Heart left ventricle (tissue), 16 donors: ENCODE measurements at places on chromosomes 1 and 21.
A peak's percentile ranks its signal among the peaks of the same experiment; 100 is the strongest.

DNA sequence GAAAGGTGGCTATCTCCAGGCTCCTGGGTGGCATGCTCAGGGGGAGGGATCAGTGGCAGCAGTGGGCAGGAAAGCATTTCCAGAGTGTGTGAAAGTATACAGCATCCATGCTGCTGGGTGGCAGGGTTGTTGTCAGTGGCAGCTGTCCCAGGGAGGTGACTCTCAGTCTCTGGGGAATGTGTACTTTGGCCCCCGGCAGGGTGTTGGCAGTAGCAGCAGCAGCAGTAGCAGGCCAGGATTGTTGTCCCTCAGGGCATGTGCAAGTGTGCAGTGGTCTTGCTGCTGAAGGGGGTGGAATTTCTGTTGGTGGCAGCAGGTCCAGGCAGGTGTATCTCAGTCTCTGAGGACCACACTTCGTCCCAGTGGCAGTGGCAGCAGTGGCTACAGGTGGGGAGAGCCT lies 71.7 kb upstream of the GUCA2B start:
- DNase-seq: peak; percentile 38

- DNase-seq: no peak
Measured at GRCh38 chr1:58726581-58726980, 26.7 kb upstream of the MYSM1 start.

- DNase-seq: peak; percentile 53
Measured at GRCh38 chr1:223177681-223178080, 34.6 kb upstream of the TLR5 start.

DNA sequence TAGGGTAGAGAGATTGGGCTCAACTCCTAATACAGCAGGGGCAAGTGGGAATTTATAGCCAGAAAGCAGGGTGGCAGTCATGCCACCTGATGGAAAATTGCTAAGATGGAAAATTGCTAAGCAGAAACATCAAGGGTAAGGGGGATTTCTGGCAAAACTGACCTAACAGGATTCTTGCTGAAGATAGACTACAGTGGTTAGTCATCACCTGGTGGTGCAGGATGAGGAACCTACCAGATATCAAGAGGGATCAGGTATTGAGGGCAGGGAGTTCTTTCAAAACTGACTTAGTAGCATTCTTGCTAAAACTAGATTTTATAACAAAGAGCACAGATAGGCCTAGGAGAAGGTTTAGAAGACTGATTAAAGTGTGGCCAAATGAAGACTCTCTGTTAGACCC lies 292.9 kb downstream of the PLPP3 start:
- no peak for DNase-seq

GRCh38 chr1:20486457-20487235 lies 636 bp upstream of the CAMK2N1 start:
- DNase-seq: peak; percentile 82

DNA sequence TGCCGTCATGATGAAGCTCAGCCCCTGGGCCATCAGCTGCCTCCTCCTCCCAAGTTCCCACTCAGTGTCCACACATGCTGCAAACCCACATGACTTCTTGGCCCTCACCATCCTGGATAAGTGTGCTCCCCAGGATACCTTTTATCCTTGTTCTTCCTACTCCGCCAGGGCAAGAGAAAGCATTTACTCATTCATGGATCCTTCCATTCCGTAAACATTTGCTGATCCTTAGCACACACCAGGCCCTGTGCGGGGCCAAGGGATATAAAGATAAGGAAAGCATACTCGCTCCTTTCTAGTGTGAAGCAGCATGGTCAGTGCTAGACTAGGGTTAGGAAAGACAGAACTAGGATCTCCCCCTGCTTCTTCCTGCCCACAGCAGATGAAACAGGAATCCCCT lies 122.1 kb upstream of the HMGB4 start:
- no peak for DNase-seq

- no peak for DNase-seq
Measured at GRCh38 chr1:184520336-184520735, 133.5 kb downstream of the C1orf21 start.

- no peak for DNase-seq
Measured at GRCh38 chr1:157937744-157938143, 55.7 kb upstream of the KIRREL1 start.

DNA sequence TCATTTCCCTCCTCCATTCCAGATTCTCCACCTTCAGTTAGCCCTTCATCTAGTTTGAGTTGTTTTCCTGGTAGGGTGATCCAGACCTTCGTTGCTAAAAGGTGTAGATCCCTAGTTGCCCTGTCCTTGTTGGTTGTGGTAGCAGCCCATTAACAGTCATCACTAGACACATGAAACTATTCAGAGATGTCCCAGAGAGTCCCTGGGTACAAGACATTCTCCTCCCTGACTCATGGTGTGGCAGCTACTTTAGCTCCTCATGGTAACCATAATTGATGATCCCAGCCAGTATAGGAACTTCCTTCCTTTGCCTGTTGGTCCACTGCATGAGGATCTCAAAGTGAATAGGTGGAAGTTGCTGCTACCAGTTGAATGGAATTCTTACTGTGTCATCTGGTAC lies 6.0 kb upstream of the SH2D2A start:
- no peak for DNase-seq

DNA sequence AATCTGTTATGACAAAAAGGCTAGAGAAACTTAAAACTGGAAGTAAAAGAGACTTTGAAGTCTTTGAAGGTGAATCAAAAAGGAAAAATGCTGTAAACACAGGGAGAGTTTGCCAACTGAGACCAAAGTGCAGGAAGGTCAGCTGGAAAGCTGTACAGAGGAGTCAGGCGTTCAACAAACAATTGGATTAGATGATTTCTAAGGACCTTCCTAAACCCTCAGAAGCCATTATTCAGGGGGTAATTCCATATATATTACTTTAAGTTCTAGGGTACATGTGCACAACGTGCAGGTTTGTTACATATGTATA lies 156.8 kb downstream of the ZBTB18 start:
- DNase-seq: no peak

GRCh38 chr1:53127546-53127945 lies 14.9 kb downstream of the SLC1A7 start:
- DNase-seq: no peak

GRCh38 chr1:109759513-109760334 lies 4.0 kb downstream of the EPS8L3 start:
- no peak for DNase-seq

DNA sequence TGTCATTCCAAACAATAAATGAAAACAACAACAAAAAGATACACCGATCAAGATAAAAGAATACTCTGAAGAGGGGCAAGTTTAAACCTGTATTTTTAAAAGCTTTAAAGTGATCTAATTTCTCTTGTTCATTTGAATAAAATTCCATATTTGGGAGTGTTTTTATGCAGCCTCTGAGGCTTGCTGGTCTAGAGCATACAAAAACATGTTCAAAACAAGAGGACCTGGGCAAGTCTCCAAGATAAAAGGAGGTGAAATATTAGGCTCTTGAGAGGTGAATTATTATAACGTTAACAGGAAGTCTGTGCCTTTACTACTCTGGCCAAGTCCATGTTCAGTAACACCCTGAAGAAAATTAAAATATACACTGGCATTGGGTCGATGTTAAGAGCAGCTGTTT lies 20.1 kb downstream of the URB1 start:
- no peak for DNase-seq

DNA sequence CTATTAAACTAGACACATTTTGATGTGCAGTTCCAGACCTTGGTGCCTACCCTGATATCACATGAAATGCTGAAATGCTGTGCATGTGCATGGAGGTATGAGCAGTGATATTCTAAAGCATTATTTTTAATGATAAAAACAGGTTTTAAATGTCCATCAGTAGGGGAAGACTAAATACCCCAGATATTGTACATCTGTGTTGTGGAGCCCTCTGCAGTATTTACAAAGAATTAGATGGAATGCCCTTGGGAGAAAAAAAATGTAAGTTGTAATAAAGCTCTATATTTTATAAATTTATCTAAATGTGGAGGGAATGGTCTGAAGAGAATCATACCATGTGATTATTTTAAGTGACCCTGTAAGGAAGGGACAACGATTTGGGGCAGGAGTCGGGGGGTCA lies 39.1 kb upstream of the IGSF5 start:
- no peak for DNase-seq

DNA sequence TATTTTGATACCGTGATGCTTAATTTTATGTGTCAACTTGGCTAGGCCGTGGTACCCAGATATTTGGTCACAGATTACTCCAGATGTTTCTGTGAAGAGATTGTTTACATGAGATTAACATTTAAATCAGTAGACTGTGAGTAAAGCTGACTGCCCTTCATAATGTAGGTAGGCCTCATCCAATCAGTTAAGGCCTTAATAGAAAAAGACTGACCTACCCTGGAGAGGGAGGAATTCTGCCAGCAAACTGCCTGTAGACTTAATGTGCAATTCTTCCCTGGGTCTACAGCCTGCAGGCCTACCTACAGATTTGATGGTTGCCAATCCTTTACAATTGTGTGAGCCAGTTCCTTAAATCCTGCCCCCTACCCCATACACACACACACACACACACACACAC lies 4.3 kb downstream of the SETSIP start:
- DNase-seq: no peak

DNA sequence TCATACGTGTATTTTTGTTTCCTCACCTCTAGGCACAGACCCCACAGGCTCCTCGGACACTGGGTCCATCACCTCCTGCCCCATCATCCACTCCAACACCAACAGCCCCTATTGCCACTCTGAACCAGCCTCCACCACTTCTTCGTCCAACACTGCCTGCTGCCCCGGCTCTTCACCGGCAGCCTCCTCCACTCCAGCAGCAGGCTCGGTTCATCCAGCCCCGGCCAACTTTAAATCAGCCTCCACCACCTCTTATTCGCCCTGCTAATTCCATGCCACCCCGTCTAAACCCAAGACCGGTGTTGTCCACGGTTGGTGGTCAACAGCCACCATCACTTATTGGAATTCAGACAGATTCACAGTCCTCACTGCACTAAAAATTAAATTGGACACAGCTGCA lies 13.2 kb upstream of the TRAF5 start:
- no peak for DNase-seq

DNA sequence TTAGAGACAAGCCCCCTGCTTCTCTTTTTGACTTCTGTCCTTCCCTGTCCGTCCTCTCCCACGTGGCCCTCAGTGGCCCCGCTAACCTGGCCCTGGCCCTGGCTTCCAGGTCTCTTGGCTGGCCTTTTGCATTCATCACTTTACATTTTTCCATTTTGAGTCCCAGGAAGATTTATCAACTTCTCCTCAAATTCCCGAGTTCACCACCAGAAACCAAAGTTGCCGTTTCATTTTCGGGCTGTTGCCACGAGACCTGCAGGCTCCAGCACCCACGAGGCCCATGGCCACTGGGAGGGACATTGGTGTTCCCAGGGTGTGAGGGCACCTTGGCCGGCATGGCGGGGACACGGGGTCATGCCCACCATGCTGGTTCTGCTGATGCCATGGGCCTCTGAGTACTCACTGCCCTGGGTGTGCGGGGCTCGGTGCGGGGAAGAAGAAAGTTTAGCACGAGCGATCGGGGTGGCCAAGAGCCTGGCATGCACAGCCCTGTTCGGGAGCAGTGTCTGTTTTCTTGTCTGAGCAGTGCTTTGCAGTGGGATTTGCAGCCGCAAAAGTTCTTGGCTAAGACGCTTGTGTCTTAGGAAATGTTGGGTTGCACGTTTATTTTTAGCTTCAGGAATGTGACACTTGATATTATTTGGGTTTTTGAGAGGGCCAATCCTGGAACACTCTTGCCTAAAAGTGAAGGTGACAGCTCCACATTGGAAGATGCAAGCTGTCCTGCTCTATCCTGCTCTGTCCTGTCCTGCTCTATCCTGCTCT lies 40.4 kb upstream of the ADARB1 start:
- peak; percentile 26 for DNase-seq

GRCh38 chr1:105544475-105544874 lies 1512.0 kb upstream of the PRMT6 start:
- DNase-seq: no peak

DNA sequence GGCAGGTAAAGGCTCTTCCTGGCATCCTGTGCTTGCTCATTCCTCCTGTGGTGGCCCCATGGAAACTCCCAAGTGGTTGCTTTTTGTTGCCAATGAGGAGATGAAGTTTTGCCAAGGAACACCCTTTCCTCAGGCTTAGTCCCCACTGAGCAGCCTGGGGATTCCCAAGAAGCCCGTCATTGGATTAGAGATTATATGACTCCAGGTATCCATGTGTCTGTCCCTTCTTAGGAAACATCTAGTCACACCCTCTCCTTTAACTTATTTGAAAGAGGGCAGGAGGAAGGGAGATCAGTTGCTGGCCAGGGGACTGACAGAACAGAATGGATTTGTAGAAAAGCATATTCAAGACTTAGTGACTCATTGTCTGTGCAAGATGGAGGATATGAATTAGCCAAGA lies 3.8 kb upstream of the LCE3A start:
- DNase-seq: no peak

GRCh38 chr1:192272732-192273131 lies 44.1 kb upstream of the RGS21 start:
- no peak for DNase-seq

GRCh38 chr21:41967708-41968107 lies 13.9 kb upstream of the C2CD2 start:
- no peak for DNase-seq
